Stimulated activated CD8-positive, alpha-beta memory T cell treated with anti-CD3 and anti-CD28 coated beads, Interleukin-7, amount 100 ng/mL, for 1 hour (primary cell): ENCODE measurements at places on chromosomes 2 and 18.

DNA sequence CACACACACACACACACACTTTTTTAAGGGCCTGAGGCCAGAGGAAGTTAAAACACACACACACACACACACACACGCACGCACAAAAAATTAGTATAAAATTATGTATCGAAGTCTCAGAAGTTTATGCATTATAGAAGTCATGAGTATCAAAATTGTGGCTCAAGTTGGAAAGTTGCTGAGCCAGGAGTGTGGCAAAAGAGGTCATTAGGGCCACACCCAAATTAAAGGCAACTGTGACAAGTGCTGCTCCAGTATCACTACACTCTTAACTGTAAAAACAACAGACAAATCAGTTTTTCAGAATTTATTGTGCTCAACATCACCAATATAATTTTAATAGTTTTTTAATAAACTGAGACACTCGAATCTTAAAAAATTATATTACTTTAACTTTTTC lies 36.9 kb downstream of the YWHAQ start:
- no peak for DNase-seq

DNA sequence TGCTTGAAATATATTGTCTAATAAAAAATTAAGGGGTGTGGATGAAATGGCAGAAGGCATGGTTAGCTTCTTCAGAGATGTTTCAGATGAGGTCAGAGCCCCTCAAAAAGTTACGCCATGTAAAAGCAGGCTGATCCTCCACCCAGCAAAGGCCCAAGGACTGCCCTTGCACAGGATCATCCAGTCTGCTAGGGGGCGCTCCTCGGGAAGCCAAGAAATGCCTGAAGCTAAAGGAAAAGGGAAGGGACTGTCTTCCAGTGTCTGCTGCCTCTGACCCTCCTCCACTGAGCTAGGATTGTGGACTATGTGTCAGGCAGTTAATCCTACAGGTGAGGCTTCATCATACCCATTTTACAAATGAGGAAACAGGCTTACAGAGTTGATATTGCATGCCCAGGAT lies 33.8 kb upstream of the TEX51 start:
- DNase-seq: no peak

GRCh38 chr2:147630585-147630984 lies 214.2 kb upstream of the ACVR2A start:
- no peak for DNase-seq

GRCh38 chr2:3208179-3208578 lies 169.4 kb downstream of the EIPR1 start:
- no peak for DNase-seq

GRCh38 chr2:43689999-43690398 lies 13.8 kb upstream of the C1GALT1C1L start:
- no peak for DNase-seq

- DNase-seq: no peak
Measured at GRCh38 chr2:238406221-238406997, 20.3 kb upstream of the ASB1 start.

GRCh38 chr2:165144315-165144714 lies 59.5 kb downstream of the SCN3A start:
- DNase-seq: no peak

- DNase-seq: no peak
Measured at GRCh38 chr2:153005071-153005730, 286.8 kb downstream of the ARL6IP6 start.

DNA sequence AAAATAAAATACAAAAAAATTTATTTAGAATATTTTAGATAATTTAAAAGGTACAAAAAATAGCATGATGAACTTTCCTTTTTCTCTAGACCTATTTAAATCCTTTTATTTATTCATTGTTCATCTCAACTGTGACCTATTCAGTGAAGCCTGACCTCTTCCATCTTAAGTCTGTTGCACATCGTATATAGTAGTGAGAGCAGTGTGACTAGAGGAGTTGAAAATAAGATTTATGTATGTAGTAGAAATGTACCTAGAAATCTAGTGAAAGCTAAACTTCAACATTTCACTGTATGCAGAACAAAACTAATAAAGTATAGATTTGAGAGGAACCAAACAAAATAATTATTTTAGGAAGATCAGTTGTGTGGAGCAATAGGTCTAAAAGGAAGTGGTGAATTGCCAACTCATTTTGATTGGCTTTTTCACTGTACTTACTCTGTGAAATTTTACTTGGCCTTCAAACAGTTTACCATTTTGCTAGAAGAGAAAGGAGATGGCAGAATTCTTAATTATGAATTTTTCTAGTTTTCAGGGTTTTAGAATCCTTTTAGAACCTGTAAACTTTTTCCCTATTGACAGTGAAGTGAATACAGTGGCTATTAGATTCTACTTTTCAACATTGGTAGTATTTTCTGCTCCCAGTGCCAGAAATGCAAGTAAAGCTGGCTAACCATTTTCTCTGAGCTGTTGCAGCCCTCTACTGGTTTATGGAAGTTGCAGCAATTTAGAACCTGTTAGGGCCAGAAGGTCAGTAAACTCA lies 11.0 kb downstream of the ANKRD12 start:
- DNase-seq: no peak

GRCh38 chr18:69715191-69715795 lies 232.4 kb downstream of the CD226 start:
- DNase-seq: no peak

- no peak for DNase-seq
Measured at GRCh38 chr18:28248653-28249052, 71.7 kb upstream of the CDH2 start.

DNA sequence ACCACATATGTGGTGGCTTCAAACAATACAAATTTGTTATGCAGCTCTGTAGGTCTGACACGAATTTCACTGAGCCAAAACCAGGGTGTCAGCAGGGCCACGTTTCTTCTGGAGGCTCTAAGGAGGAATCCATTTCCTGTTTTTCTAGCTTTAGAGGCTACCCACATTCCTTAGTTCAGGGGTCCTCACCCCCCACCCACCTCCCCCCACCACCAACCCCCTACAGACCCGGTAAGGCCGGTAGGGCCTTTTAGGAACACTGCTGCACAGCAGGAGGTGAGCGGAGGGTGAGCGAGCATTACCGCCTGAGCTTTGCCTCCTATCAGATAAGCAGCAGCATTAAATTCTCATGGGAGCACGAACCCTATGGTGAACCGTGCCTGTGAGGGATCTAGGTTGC lies 10.6 kb upstream of the SLC39A10 start:
- DNase-seq: no peak

DNA sequence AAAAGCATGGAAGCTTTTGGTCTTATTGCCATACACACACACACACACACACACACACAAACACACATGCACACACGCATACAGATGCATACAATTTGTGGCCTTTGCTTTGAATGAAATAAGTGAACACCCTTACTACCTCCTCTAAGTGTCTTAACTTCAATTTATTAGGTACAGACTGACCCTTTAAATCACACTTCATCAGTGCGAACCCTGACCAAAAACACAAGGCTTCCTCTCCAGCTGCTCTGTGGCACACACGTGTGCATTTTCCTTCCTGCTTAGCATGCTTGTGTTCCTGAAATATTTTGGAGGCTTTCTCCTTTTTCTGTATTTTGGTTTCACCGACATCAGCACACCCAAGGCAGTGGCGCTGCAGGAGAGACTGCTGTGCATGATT lies 96.0 kb downstream of the CNTNAP5 start:
- no peak for DNase-seq

GRCh38 chr2:8090748-8091700 lies 590.8 kb upstream of the ID2 start:
- DNase-seq: no peak

DNA sequence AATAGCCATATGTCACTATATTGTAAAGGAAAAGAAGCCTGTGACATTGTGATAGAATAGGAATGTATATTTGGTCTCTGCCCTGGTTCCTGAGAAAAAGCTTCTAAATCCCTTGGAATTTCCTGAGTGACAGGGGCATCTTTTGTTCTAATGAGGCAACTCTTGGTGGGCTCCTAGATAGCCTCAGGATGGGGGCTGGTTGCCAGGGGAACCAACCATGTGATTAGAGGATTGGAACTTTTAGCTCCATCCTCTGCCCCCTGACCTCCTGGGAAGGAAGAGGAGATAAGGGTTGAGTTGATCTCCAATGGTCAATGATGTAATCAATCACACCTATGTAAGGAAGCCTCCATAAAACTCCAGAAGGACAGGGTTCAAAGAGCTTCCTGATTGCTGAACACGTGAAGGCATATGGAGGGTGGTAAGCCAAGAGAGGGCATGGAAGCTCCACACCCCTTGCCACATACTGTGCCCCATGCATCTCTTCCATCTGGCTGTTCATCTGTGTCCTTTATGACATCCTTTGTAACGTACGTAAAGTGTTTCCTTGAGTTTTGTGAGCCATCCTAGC lies 2.9 kb upstream of the ME2 start:
- no peak for DNase-seq

DNA sequence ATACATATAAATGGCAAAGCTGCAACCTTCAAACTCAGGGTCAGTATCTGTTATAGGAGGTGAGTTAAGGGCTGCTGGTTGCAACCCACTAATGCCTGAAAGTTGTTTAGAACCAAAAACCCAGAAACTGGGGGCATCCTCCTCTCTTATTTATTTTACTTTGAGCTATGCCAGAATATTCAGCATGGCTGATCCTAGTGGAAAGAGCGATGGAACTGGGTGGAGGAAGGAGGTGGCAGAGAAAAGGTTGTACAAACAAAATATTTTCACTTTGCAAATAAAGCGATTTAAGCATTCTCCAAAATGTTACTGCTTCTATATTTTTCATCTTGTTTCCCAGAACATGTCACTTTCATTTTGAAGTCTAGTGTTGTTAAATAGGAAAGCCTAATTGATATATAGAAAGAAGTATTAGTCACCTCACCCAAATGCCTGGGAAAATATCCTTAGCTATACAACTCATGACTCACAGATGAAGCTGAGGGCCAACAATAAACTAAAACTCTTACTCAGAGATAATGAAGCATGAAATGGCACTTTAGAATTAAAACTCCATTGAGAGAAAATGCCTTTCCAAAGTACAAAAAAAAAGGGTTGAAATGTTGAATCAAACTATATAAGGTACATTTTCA lies 251.4 kb upstream of the UBE2E3 start:
- no peak for DNase-seq

- DNase-seq: no peak
Measured at GRCh38 chr18:9987931-9988330, 74.1 kb downstream of the VAPA start.

DNA sequence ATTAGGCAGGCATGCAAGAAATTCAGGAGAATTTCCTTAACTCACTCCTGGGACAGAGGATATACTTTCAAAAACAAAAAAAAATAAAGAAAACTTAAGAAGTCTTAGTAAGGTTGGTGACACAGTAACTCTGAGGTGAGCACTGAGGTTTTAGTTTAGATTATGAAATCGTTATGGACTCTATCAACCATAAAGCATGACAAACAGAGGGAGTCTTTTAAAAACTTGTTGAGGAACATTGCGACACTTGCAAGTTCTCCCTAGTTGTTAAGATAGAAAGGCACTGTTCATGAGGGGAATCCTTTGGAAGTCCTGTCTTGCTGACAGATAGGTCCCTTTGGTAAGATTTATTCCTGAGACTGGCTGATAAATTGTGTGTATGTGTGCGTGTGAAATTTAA lies 194.3 kb upstream of the ERBB4 start:
- DNase-seq: no peak

- no peak for DNase-seq
Measured at GRCh38 chr2:232767866-232768265, 8.5 kb downstream of the KCNJ13 start.

GRCh38 chr2:173086518-173087213 lies 11.0 kb downstream of the MAP3K20 start:
- no peak for DNase-seq

GRCh38 chr18:32427084-32427900 lies 43.4 kb downstream of the GAREM1 start:
- no peak for DNase-seq

DNA sequence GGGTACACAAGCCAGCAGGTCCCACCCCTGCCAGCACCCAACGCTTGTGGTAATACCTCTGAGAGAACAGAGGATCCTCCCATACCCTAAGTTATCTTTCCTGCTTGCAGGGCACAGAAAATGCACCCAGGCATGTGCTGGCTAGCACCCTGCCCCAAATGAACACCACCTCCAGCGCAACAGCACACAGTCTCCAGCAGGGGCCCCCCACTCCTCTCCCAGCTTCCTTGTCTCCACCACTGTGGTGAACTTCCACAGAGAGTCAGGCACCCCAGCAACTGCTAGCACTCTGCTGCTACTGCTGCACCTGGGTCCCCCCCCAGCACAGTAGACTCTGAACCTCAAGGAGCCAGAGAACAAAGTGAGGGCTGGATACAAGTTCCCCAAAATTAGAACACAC lies 216.8 kb upstream of the CNTNAP5 start:
- no peak for DNase-seq

GRCh38 chr18:48085781-48086487 lies 155.5 kb upstream of the SMAD2 start:
- DNase-seq: no peak
